Renal cortex interstitium (tissue), 15 donors: ENCODE measurements at places on chromosomes 12 and 14.

DNA sequence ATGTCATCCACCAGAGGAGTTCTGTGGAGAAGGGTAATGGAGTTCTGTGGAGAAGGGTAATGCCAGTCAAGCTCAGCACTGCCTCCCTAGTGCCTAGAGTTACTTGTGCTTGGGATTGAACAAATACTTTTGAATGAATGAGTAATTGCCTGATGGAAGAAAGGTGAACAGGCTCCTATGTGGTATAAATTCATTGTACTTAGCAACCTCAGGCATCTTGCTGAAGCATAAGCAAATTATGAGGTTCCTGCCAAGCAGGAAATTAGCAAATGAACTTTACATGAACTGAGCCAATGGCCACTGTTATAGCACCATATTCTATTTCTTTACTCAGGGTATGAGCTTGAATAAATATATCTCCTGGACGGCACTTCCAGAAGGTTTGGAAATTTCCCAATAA is 1047.2 kb downstream of the SLC6A15 start:
- no peak for DNase-seq

DNA sequence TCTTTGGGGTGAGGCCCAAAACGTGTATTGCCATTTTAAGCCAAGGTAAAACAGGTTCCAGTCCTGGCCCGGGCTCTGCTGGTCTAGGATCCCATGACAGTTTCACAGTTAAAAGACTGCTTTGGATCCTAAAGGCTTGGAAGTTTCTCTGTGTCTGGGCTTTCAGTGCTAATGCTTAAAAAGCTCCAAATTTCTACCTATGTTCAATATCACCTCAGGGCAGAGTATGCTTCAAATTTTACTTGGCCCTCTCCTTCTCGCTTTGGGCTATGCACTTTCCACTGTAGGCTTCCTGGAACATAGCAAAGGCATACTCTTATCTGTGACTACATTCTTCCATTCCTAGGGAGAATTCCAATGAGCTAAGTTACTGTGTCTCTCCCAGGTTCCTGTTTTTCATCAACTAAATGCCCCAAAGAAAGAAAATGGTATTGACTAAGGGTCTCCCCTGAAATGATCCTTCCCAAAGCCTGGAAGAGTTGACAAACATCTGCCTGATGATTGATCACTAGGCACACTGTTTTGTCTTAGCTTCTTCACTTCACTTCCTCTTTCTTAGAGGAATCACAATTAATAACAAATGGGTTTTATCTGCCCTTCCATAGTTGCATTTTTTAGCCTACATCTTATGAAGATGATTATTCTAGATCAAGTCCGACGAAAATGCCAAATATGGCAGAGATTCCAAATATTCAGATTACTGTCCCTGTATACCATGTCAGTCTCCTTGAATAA is 79.4 kb downstream of the TMTC2 start:
- DNase-seq, result no peak

DNA sequence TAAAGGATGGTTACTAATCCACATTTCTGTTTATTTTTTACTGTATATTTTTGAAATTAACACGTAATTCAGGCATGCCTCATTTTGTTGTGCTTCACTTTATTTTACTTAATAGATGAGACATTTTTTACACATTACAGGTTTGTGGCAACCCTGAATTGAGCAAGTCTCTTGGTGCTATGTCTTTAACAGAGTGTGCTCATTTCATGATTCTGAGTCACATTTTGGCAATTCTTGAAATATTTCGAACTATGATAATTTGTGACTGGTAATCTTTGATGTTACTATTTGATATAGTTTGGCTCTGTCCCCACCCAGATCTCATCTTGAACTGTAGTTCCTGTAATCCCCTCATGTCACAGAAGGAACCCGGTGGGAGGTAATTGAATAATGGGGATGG is 1120.5 kb upstream of the FLRT2 start:
- no peak for DNase-seq

DNA sequence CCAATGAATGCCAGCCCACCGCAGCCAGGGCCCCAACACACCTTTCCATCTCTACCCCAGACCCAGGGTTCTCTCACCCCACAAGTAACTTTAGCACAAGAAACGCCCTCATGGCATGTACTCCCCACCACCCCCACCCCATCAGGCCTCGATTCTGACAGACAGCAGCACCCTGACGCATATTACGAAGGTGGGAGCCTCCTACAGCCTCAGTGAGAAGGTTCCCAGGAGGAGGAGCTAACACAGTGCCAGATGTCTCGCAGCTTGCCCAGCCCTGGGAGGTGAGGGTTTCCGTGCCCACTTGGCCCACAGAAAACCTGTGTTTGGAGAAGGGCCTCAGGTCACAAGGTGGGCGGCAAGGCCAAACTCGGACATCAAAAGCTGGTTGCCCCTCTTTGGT is 32.4 kb downstream of the CCDC88C start:
- no peak for DNase-seq

GRCh38 chr12:46200551-46200950 is 68.3 kb downstream of the SLC38A1 start:
- DNase-seq, result no peak

- no peak for DNase-seq
These were observed 316.2 kb downstream of the PAWR start for GRCh38 chr12:79374545-79374944.

DNA sequence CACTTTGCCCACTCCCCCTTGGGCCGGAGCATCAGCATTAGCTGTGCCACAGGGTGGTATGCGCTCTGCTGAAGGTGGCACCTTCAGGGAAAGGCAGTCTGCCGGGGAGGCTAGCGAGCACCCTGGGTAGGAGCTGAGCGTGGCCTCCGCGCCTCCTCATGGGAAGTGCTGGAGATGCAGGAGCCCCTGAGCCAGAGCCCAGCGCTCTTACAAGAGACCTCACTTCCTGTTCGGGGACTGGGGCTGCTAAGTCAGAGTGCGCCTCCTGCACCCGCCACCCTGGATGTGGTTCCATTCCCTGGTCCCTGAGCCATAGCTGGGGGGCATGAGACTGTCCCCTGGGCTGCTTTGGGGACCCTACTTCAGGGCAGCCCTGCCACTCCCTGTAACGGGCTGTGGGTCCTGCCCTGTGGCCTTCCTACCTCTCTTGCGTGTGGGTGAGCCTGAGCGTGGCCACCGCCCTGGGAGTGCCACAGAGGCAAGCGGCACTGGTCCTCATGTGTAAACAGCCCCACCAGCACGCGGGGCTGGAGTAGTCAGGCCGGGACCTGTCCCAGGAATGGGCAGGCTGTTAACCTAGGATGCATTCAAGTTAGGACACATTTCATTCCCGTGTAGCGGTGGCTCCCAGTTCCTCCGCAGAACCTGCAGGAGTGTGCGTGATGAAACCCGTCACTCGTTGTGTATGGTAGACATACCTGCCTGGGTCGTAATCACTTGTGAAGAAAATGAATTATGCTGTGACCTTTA is 19.4 kb downstream of the COA8 start:
- no peak for DNase-seq

GRCh38 chr14:64683264-64683663 is 21.0 kb upstream of the PLEKHG3 start:
- no peak for DNase-seq

DNA sequence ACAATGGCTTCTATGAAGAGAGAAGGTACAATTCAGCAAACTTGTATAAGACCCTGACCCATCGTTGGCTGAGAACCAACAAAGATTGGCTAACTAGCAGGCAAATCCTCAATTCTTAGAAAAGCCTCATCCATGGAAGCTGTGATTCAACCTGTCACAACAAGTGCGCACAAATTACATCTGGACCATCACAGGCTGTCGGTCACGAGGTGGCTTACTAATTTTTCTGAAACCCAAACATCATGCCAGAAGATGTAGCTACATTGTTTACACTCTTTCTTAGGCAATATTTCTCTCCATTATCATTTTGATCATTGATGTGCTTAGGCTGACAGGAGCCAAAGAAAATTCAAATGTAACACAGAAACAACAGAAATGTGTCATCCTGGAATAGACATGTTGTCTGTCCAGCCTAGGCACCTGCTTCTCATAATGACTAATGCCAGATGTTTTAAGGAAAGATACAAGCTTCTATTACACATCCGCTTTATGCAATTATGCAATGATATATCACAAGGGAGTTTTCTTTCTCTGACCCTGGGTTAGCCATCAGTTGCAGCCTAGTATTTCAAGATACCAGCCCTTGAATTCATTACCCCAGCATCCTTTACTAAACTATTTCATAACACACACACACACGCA is 92.9 kb upstream of the DIO2 start:
- no peak for DNase-seq

GRCh38 chr12:120196363-120196762 is 1.8 kb upstream of the GCN1 start:
- no peak for DNase-seq

DNA sequence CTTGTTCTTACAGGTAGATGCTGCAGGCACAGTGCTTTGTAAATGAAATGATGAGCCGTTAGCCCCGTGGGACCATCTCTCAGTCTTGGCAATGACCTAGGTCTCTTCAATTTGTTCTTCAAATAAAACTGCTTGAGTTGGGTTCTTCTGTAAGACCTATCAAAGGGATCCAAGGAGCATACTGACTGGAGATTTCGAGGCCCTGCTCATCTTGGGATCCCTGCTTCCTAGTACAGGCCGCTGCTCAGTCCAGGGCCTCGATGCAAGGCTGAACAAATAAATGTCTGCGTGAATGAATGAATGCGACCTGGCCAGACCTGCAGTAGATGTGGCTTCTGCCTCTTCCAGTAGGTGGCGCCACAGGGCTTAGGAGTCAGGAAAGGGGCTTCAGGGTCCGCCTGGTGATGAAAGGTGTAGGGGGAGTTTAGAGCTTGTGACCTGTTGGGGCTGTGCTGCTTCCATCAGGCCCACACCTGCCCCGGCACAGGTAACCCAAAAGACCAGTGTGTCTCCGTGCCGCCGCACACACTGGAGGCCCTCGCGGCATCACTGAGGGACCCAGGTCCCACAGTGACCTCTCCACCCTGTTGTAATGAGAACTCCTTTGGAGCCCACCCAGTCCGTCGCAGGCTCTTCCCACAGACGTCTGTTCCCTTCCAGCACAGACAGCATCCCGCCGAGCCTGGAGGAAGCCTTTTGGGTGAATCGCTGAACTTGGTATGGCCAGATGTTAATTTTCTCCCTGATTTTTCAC is 4.4 kb downstream of the CACNA1C start:
- peak; percentile 59 for DNase-seq

DNA sequence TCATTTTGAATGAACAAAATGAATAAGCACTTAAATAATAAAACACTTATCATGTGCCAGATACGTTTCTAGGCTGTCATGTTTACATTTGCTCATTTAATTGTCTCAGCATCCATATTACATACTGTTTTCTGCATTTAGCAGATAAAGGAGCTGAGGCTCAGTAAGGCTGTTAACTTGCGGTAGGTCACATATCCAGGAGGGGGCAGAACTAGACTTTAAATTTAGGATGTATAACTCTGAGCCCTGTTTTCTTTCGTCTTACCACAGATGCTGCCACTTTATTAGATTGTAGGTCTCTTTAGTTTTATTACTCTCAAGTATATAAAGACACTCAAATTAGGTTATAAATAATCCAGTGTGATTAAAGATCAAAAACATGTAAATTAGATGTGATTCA is 17.7 kb downstream of the IRAK4 start:
- no peak for DNase-seq

- peak; percentile 22 for DNase-seq
These were observed 78.9 kb downstream of the AKAP6 start for GRCh38 chr14:32408018-32408417.

GRCh38 chr14:104883681-104884361 is 18.8 kb downstream of the CEP170B start:
- DNase-seq, result no peak

DNA sequence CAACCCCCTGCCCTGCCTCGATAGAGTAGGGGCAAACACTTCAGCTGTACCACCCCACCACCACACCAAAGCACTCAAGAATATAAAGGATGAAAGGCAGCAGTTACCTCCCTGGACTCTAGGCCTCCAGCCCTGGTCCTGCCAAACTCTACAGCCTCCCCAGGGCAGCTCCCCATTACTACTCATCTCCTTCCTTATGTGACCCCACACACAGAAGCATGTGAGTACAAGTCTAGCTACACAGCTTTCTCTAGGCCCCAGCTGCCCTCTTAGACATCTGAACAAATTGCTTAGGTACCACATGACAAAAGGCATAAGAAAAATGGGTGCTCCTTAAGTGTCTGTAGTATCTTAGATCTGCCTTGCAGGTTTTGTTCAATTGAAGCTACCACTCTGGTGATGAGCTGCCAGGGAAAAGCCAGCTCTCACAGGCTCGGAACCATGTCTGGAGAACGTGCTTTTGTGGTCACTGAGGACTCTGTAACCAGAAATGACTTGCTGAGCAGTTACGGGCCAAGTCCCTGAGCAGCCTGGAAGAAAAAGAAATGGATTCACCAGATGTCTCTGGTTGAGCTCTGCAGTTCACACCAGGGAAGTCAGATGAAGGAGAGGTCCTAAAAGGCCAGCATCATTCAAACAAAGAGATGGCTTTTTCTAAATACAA is 32.8 kb downstream of the FMNL3 start:
- DNase-seq, result no peak

- DNase-seq, result no peak
These were observed 218.6 kb downstream of the SYT1 start for GRCh38 chr12:79083181-79083580.

DNA sequence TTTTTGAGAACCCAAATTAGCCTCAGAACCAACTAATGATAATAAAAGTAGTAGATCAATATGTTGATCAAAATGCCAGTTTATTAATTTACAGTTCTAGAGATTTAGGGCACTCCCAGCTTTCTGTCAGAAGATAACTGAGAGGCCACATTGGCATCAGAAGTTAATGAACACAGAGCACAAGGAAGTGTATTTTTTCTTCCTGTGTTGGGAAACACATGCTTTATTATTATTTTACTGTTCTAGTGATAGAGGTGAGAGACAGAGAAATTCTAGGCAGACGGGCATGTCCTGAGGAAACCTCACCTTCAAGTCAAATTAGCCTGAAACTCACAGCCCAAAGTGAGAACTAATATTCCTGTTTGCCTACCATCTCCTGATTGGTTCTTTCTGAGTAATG is 213.7 kb downstream of the PCNX1 start:
- DNase-seq, result no peak

DNA sequence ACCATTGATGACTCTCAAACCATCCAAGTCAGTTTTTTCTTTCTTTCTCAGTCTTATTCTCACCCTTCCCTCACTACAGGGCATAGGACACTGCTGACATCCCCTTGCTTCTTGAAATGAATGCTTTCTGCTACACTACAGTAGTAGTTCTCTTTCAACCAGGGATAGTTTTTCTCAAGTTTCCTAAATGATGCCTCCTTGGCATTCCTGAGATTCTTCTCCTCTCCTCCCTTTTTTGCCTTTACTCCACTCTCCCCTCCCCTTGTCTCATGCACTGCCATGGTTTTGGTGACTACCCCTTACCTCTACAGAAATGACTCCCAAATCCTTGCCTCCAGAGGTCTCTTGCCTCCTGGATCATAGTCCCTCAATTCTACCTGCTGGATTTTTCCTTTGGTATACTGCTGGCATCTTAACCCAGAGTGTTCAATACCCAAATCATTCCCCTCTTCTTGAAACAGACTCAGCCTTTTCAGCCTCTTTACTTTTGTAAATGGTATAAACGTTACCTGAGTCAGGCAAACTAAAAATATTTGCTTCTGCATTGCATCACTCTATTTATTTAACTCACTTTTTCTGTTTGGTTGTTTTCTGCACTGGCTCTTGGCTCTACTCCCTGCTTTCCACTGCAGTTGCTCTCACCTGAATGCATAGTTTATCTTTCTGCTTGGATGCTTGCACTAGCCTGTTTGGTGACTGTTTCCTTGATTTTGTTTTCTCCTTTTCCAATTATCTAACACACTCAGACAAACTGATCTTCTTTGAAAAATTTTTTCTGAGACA is 211.6 kb upstream of the IGF1 start:
- DNase-seq, result no peak

- no peak for DNase-seq
These were observed 11.4 kb downstream of the APAF1 start for GRCh38 chr12:98656289-98657101.
